ENCODE measurements at places on chromosomes 1 and 21.

DNA sequence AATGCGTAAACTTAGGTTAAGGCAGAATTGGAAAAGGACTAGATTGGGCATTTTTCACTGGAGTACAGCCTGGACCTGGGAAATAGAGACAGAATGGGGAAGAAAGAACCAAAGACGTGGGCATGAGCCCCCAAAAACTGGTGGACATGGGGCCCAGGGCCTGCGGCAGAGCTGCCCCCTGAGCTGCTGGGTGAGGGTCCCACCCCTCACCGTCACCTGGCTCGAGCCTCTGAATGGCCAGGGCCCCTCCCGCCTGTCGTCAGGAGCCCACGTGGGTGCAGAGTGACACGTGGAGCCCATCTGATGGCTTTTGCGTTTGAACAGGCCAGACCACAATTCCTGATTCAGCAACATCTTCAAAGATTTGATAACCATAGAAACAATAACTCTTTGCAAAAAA, 360.9 kb upstream of the VAMP3 start:
- no peaks in the 10 kb centered on the region for H3K36me3 ChIP-seq
- no peak overlapping the region for H3K27ac ChIP-seq
- peaks cover 19% of the 10 kb centered on the region for H3K27me3 ChIP-seq
- no peak overlapping the region for H3K4me3 ChIP-seq

DNA sequence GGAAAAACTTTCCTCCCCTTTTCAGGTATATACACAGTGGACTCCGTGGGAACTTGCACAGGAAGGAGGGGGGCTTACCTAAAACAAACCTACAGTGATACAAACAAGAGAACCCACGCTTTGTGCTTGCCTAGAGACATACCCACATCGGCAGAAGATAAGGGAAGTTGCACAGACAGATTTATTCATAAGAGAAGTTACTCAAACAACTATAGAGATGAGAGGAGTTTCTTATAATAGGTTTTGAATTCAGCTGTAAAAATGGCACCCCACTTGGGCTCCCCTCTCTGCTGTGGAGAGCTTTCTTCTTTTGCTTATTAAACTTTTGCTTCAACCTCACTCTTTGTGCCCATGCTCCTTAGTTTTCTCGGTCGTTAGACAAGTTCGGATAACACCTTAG, 1.8 kb upstream of the DUSP12 start:
- H3K36me3 ChIP-seq = peaks cover 6% of the 10 kb centered on the region
- no peak overlapping the region for H3K27ac ChIP-seq
- no peak overlapping the region for H3K4me3 ChIP-seq

DNA sequence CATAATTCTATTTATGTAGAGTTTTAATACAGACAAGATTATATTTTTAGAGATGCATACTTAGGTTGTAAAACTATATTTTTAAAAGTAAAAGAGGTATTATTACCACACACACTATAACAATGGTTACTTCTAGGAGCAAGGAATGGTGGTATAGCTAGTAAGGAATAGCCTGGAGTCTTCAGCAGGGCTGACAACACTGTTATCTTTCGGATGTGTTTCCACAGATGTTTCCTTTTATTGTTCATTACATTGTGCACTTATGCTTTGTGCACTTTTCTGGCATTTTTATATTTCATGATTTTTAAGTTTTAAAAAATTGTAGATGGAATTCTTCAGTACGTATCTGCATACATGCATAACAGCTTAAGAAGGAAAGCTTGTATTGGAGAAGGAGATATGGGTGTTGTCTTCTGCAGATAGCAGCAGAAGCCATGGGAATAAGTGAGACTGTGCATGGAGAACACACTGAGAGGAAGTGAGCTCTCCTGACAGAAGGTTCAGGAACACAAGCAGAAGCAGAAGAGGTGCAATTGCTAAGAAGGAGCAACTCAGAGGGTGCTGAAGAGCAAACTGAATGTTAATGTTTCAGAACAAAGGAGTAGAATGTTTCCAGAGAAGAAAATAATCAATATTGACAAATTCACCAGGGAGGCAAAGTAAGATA, 91.8 kb downstream of the UCHL5 start:
- no peaks in the 10 kb centered on the region for H3K4me1 ChIP-seq
- H3K4me3 ChIP-seq = no peak overlapping the region
- H3K27ac ChIP-seq = no peak overlapping the region
- no peak for DNase-seq
- peaks cover 4% of the 10 kb centered on the region for H3K27me3 ChIP-seq

DNA sequence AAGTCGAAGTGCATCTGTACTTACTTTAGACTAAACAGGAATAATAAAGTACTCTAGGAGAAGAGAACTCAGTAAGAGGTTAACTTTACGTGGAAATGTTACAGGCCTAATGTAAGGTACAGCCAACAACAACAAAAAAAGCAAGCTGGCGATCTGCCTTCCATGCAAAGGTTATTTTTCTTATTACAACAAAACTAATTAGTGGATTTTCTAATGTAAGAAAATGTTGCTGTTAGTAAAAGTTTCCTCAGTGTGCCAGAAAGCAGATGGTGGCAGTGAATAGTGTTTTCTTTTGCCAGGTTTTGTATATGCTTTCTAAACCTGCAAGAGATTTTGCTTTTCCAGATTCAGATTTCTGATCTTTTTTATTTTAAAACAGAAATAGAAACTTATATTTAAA, 179.2 kb downstream of the NFIA start:
- H3K4me1 ChIP-seq = no peaks in the 10 kb centered on the region
- H3K27ac ChIP-seq = no peak overlapping the region
- no peaks in the 10 kb centered on the region for H3K27me3 ChIP-seq
- DNase-seq = no peak
- no peak overlapping the region for H3K4me3 ChIP-seq
- H3K36me3 ChIP-seq = no peaks in the 10 kb centered on the region

GRCh38 chr21:19510653-19511052, 1107.1 kb upstream of the TMPRSS15 start:
- no peak for DNase-seq
- peaks cover 1% of the 10 kb centered on the region for H3K27me3 ChIP-seq

All from HFFc6 (cell line).